ENCODE measurements at places on chromosomes 1 and 21. TPM values are rescaled to one million over a fixed set of nuclear protein-coding genes. Genes with fewer than 3 reads are reported as not detected.
A peak's percentile ranks its signal among the peaks of the same experiment; 100 is the strongest.

GRCh38 chr1:91608876-91609275 lies 108.2 kb downstream of the CDC7 start:
- DNase-seq = peak; percentile 96

DNA sequence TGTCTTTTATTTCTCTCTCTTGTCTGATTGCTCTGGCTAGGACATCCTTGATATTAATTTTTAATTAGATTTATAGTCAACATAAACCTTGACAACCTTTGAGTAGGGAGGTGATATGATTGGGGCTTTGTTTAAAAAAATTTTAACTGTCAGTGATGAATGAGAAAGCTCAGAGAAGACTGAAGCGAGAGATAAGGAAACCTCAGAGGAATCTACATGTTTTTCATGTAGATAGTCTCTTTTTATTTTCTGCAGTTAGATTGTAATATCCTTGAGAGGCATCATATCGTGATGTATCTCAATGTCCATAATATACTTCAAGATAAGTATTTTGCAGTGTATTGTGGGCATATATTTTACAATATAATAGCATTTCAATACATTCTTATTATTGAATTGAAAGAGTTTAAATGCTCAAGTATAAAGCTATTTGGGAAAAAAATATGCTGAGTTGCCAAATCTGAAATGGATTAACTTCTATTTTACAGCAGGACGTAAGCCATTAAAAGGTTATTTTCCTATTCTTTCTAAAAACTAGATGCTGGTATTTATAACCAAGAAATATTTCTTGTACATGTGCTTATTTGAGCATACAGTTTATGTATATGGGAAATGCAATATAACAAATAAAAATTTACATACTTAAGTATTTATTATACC lies 802.4 kb upstream of the ADGRL4 start:
- DNase-seq = no peak

DNA sequence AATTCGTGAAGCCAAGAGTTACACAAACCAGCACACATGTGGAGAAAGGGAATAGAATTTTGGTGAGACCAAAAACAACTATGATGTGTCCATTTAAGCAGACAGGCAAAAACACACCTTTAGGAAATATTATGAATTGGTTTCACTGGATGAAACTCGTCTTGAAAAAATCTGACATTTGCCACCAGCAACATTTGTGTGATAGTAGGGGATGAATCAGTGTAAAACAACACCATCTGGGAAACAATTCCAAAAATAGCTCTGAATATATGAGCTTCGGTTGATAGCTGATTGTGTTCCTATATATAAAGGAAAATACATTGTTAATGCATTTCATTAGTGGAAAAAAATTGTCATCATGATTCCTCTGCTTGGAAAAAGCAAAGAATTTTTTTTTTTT lies 327.8 kb downstream of the PAPPA2 start:
- no peak for DNase-seq

GRCh38 chr1:59522925-59523505 lies 226.1 kb downstream of the FGGY start:
- DNase-seq = no peak

GRCh38 chr1:91278754-91279153 lies 125.9 kb downstream of the HFM1 start:
- peak; percentile 28 for DNase-seq

GRCh38 chr1:232951180-232951579 lies 769 bp downstream of the NTPCR start:
- DNase-seq = peak; percentile 12

- DNase-seq = peak; percentile 67
Measured at GRCh38 chr1:108199781-108200686, at the start of gene SLC25A24. TSS of gene SLC25A24 (minus strand) at chr1:108200343. CDS start at chr1:108200138, 205 bp downstream.

DNA sequence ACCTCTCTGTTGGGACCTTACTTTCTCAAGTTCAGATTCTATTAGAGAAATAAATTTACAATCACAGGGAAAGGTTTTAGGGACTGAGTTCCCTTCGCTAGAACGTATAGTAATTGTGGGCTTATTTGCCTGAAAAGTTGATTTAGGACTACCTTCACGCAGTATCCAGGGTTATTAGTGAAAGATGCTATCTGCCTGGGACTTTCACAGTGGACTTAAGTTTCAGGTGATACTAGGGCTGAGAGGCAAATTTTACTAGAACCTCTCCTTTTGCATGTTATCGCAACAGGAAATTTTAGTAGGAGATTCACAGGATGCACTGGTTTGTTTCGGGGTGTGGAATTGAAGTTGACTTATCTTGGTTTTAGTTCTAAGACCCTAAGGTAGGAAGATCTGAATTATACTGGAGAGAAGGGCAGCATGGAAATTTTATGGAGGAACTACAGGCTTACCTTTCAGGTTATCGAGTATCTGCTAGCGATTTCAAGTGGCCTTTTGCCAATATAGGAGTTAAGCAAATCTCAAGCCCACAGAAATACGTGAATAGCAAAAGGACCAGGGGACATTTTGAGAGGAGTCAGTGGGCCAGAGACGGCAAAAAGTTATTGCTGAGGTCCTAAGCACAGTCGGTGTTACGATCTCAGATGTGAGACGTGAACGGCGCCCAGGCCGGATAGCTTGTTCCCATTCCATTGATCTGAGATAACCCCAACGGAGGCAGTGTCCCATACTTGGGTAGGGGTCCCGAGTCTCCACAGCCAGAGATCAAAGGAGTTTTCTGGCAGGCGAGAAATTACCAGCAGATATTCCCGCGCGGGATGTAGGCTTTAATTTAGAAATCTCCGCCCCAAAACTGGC lies 723 bp upstream of the GNAI3 start:
- DNase-seq = peak; percentile 26

DNA sequence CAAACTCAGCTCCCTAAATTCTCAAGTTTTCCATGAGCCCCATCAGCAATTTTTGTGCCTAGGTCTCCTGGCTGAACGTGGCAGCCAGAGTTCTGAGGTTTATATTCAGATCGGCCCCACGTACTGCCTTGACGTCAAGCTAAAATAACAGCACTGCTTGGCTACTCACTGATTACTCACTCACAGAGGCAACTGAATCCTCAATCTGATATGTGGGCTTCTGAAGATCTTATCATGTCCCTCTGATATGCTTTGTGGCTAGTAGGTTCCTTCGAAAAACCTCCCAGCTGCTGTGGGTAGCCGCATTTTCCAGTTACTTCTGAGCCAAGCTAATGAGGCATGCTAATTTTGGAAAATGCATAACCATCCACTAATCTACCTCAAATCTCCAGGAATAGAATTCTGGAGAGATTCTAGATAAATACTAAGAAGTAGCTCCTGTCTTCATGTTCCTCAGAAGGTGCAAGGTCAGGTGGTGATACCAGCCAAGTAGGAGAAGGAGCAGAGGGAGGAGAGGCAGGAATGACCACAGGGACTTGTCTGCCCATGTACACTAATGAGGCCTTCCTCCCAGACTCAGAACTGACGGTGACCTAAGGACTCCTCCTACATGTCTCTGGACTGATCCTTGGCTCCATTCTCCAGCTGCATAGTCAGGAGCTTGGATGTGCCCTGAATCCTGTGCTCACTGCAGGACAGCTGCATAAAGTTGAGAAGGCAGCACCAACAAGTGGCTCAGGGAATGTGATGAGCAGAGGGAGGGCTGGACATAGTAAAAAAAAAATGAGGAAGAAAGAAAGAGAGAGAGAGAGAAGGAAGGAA lies 263.7 kb downstream of the TNR start:
- no peak for DNase-seq

DNA sequence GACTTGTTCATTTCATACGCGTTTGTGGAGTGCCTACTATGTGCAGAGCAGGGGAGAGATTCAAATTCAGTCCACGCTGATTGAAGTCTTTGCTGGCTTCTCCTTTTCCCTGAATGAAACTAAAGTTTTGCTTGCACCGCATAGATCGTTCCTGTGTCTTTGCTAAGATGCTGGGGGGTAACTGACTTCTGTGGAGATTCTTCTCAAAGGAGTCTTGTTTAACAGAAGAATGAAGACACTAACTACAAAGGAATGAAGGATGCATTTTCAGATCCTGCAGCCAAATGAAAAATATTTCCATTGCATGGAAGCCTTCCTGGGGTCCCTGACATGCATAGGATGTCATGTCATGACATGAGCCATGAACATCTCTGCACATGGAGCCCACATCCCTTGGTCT lies 26.9 kb upstream of the H6PD start:
- DNase-seq = peak; percentile 70

DNA sequence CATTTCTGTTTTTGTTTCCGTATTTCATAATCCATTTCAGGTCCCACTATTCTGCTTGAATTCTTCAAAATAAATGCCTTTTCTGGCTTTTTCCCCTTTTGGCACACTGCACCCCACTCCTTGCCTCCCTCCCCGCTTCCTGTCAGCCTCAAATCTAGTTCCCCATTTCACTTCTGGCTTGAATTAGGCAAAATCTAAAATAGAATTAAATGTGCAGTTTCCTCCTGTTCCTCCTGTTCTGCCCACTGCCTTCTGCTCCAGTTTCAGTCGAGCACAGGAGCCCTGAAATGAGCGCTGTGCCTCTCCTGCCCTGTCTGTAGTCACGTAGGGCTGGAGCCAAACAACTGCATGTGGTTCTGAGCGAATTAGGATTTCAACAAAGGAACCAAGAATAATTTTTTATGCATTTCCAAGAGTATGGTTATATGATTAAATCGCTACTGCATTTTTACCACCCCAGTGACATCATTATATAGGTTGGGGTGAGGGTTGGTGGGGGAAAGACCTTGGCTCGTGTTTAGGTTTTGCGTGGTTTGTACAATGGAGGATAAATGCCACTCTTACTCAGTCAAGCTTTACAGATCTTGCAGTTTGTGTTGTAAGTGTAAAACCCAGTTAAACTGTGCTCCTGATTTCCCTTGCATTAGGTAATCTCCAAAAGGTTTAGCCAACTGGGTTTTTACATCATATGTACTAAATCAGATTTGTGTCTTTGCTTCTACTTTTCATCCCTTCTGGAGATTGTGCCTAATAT lies 114.9 kb downstream of the VPS13D start:
- DNase-seq = no peak

DNA sequence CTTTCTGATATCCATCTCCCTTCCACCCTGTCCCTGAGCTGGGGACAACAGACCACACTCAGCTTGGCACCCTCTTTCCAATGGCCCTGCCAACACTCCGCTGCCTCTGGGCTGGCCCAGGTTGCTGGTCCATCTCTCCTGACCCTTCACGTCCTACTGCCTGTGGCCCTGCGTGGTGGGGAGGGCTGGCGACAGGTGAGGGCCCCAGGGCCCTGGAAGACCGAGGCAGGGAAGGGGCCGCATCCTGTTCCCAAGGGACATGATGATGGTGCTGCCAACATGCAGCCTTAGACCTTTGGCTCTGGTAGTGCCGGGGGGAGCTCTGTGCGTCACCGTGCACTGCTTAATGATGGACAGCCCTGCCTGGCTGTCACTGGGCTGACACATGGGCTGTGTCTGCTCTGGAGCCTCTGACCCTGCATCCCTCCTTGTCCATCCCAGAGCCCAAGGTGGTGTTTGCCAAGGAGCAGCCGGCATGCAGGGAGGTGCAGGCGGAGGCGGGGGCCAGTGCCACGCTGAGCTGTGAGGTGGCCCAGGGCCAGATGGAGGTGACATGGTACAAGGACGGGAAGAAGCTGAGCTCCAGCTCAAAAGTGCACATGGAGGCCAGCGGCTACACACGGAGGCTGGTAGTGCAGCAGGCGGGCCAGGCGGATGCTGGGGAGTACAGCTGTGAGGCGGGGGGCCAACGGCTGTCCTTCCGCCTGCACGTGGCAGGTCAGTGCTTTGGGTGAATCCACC lies 65.2 kb downstream of the OBSCN start:
- no peak for DNase-seq

GRCh38 chr21:25323356-25323949 lies 283.8 kb downstream of the MRPL39 start:
- DNase-seq = no peak

GRCh38 chr1:153597206-153597605 lies 15.7 kb downstream of the S100A16 start:
- peak; percentile 86 for DNase-seq

- no peak for DNase-seq
Measured at GRCh38 chr1:201312298-201312697, 29.0 kb downstream of the PKP1 start.

- peak; percentile 31 for DNase-seq
Measured at GRCh38 chr1:54254055-54254454, 54.1 kb downstream of the MRPL37 start.

GRCh38 chr1:25755475-25756125 lies 44.4 kb upstream of the SELENON start:
- no peak for DNase-seq

DNA sequence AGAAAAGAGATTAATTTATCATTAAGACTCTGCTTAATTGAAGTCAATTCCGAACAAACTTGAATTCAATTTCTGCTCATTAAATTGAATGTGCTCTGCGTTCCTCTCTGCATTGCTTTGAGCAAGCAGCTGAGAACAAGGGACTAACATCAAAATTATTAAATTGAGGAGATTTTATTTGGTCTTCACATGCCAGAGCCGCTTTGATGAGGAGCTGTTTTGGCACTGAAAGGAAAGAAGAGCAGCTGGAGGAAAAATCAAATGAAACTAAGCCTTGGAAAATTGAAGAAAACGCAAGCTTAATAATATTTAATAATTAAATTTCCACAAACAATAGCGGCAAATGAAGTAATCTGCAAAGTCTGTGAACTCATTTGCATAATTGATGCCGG lies 222.0 kb upstream of the PKN2 start:
- no peak for DNase-seq

DNA sequence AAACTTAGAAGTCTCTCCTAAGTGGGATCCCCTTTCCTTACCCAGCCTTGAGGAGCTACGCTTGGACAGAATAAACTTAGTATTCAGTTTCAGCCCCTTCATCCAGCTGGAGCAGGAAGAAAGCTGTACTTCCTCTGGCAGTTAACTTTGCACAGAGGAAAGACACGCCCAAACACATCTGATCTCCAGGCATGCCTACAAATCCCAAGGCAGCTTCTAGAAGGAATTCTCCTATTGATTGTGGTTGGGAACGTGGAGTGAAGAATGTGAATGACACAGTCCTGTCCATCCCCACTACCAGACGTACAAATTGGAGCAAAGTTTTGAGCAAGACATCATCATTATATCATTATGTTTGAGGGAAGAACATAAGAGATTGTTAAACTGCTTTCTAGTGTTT lies 6.6 kb upstream of the AK4 start:
- DNase-seq = no peak

- DNase-seq = no peak
Measured at GRCh38 chr1:204350312-204350711, 9.4 kb downstream of the PLEKHA6 start.

GRCh38 chr1:235206533-235207208 lies 45.6 kb upstream of the RBM34 start:
- peak; percentile 46 for DNase-seq

The IL12RB2 gene
- total RNA-seq = not detected

The YTHDF2 gene
- 94.3 TPM for total RNA-seq

The EXTL1 gene
- total RNA-seq = 0.90 TPM

The CD244 gene
- total RNA-seq = not detected

The LAPTM5 gene
- not detected for total RNA-seq

The PCP4 gene
- total RNA-seq = not detected

Data from IMR-90 (cell line).